ENCODE measurements at places on chromosomes 16 and 17.

- DNase-seq = no peak
These were observed 24.5 kb downstream of the RNF135 start for GRCh38 chr17:30995347-30995746.

GRCh38 chr16:78292844-78293380, 193.5 kb downstream of the WWOX start:
- DNase-seq = peak; percentile 63

- DNase-seq = no peak
These were observed 656.4 kb upstream of the CDH8 start for GRCh38 chr16:62692685-62693084.

GRCh38 chr16:7392206-7392605, 59.6 kb downstream of the RBFOX1 start:
- no peak for DNase-seq

DNA sequence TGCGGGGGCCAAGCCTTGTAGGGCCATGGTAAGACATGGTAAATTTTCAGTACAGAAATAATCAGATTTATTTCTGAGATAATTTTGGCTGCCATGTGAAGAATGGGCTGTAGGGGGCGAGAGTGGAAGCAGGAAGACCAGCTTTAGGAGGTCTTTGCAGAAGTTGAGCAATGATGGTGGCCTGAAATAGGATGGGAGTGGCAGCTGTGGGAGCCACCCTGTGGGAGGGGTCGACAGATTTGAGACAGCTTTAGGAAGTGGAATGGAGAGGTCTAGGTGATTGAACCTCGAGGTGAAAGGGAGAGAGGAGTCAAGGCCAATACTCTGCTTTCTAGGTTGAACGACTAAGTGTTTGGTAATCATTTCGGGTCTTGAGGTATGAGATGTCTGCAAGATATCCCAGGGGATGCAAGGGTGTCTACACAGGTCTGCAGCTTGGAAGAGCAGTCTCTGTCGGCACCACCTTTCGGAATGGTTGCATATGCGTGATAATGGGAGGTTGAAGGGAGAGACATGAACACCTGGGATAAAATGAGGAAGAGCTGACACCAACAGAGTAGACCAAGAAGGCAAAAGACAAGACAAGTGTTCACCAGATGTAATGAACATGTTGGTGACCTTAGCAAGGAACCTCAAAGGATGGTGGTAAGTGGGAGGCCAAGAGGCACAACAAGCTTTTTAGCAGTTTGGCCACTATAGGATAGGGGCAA, 4.2 kb upstream of the ATXN7L3 start:
- DNase-seq = peak; percentile 64

DNA sequence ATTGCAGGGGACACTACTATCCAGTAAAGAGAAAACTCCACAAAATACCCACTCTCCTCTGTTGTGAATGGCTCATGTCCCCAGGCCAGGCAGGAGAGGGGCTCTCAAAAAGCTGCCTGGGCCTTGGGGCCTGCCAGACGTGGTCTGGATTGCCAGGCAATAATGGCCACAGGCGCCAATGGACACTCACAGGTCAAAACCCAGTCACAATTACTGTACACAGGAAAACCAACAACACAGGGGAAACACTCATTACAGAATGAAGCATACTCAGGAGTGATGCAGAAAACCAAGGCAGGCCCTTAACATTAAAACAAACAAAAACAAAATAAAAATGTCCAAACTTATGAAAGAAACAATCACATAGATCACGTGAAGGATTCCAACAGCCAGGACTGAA, 35.1 kb upstream of the SREBF1 start:
- peak; percentile 71 for DNase-seq

GRCh38 chr16:2056681-2057407, 9.1 kb downstream of the TSC2 start:
- no peak for DNase-seq

DNA sequence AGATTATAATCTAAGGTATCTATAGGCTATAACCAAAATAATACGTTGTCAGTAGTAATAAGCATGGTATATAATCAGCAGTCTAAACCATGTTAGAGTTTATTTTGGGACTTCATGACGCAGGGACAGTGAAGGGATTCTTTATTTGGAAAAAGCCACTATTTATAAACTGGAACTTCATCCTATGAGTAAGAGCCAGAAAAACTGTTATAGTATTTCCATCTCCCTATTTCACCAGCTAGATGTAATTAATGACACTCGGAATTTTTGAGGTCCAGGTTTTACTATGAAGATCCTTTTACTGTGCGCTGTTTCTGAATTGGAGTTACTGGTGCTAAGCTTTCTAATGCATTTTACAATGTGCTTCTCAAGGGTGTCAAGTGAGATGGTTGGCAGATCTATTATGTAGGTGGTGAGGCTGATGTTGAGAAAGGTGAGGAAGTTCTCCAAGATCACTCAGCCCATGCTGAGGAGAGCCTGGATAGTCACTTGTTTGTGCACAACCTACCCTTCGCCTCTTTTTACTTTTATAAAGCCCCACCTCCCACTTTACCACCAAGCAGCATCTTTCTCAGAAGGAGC, 149.3 kb downstream of the MSI2 start:
- no peak for DNase-seq

DNA sequence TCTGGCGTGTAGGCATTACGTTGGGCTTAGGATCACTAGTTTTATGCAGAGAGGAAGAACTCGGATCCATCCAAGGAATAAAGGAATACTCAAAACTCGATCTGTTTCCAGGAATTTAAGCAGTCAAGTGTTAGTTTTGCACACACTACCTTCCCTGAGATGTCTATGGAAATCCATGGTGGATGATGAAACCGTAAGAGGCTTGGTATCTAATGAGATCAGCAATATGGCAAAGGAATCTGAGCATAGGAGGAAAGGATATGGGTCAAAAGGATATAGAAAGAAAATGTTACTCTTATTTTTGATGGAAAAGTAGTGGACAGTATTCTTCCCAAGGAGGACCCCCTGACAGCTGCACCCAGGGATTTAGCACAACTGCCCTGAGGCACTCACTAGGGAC, 59.6 kb downstream of the SMG6 start:
- no peak for DNase-seq

GRCh38 chr17:40284085-40284713, 3.5 kb upstream of the CDC6 start:
- DNase-seq = peak; percentile 73

DNA sequence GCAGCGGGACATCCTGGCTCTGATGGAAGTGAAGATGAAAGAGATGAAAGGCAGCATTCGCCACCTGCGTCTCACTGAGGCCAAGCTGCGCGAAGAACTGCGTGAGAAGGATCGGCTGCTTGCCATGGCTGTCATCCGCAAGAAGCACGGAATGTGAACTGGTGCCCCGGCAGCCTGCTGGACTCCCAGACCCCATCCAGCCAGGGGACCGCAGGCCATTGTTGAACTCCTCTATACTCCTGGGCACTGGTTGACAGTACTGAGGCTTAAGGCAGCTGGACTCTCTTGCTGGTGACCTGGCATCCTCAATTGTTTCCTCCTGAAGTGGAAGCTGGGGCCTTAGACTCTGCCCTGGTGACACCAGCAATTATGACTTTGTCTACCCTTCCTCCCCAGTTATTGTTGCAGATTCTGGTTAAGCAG, 1.2 kb downstream of the THAP11 start:
- no peak for DNase-seq

DNA sequence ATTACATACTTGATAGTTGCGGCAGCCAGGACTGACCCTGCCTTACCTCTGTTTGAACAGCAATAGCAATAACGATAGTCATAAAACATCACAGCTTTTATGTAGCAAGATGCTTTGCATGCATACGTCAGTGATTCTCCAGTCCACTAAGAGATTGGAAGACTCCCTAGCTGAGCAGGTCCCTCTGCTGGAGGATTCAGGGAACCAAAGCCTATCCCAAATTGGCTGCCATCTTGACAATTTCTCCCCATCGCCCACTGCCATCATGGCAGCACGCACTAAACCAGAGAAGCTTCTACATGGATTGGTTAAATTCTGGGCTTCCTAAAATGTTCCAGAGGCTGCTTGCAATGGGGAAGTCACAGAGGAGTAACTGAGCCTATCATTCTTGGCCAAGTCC, 360.6 kb upstream of the XYLT1 start:
- peak; percentile 45 for DNase-seq
